ENCODE measurements at places on chromosomes 5 and 9.

GRCh38 chr9:130192382-130192999 lies 20.3 kb downstream of the NCS1 start:
- DNase-seq, result no peak

- DNase-seq, result no peak
Measured at GRCh38 chr5:56359809-56360685, 126.9 kb upstream of the ANKRD55 start.

- DNase-seq, result no peak
Measured at GRCh38 chr9:129033216-129033615, 3.2 kb upstream of the MIGA2 start.

DNA sequence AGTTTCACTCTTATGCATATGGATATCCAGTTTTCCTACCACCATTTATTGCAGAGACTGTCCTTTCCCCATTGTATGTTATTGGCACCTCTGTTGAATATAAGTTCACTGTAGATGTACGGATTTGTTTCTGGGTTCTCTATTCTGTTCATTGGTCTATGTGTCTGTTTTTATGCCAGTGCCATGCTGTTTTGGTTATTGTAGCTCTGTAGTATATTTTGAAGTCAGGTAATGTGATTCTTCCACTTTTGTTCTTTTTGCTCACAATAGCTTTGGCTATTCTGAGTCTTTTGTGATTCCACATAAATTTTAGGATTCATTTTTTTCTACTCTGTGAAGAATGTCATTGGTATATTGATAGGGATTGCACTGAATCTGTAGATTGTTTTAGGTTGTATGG lies 26.1 kb upstream of the CCNB1 start:
- DNase-seq, result no peak

DNA sequence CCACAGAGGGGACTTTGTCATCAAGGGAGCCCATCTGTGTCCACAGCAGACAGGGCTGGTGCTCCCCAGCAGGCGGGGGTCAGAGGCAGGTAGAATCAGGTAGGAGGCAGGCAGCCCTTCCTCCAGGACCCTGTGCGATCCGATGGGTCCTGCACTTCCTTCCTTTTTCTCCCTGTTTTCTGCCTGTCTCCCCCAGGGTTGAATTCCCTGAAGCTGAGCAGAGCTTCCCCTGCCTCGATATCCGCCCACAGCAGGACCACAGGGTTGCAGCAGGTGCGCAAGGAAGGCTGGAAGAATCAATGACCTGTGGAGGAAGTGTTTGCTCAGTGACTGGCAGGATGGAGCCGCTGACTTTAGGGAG lies 69.2 kb downstream of the MRPL36 start:
- no peak for DNase-seq

GRCh38 chr5:129958581-129958980 lies 54.3 kb downstream of the CHSY3 start:
- DNase-seq, result no peak

GRCh38 chr5:153746440-153746839 lies 256.0 kb downstream of the GRIA1 start:
- DNase-seq, result no peak

GRCh38 chr5:17105744-17106418 lies 111.5 kb upstream of the BASP1 start:
- DNase-seq, result no peak

- no peak for DNase-seq
Measured at GRCh38 chr9:122128007-122128968, 31.3 kb downstream of the NDUFA8 start.

- peak; percentile 68 for DNase-seq
Measured at GRCh38 chr5:140145818-140146522, 20.2 kb downstream of the IGIP start.

- DNase-seq, result peak; percentile 92
Measured at GRCh38 chr5:39080597-39081204, 6.5 kb upstream of the RICTOR start.

DNA sequence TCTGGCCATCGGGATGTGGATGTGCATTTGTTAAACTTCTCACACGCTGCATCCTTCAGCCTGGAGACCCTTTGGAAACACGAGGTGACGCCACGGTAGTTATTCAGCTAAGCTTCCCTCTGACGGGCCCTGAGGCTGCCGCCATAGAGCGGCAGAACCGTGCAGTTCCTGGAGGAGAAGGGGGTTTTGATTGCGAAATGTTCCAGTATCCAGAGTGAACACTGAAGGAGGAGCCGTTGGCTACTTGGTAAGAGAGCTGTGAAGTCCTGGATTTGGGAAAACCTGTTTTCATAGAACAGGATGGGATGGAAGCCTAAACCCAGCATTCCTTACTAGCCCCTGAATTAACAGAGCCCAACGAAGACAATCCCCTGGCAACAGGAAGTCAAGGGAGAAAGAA lies 23.0 kb upstream of the EXOC3 start:
- DNase-seq, result no peak

- DNase-seq, result peak; percentile 31
Measured at GRCh38 chr9:3467593-3468219, 58.1 kb downstream of the RFX3 start.

- no peak for DNase-seq
Measured at GRCh38 chr5:40464511-40464910, 215.2 kb upstream of the PTGER4 start.

- no peak for DNase-seq
Measured at GRCh38 chr9:26357803-26358344, 534.7 kb downstream of the CAAP1 start.

GRCh38 chr9:133273819-133274218 lies 1.2 kb downstream of the ABO start:
- no peak for DNase-seq

DNA sequence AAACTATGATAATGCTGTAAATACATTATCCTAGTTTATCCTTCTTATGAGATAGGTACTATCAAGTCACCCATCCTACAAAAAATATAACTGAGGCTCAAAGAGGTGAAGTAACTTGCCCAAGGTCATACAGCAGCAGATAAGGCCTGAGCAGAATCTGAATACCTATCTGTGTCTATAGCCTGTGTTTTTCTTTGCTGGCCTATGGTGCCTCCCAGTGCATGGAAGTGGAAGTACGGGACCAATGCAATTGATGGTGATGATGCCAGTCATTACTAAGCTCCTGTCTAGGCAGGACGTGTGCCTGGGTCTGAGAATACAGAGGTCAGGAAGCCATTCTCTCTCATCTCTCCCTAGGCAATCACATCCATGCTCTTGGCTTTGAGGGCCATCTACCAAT lies 67.8 kb downstream of the FAT2 start:
- DNase-seq, result peak; percentile 63

GRCh38 chr5:7271435-7272084 lies 124.4 kb upstream of the ADCY2 start:
- DNase-seq, result no peak

DNA sequence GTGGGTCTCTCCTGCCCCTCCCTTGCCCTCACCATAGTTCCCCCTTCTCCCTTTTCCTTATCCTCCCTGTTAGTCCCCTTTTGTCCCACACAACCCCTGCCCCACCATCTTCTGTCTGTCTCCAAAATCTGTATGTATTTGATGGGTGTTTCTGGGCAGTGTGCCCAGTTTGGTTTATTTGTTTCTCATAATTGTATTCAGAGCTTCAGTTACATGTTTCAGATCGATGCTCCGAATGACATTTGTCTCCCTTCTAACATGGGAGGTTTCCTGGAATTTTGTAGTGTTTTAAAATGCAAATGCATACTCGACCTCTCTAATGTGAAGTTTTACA lies 22.2 kb downstream of the FBXL7 start:
- no peak for DNase-seq

DNA sequence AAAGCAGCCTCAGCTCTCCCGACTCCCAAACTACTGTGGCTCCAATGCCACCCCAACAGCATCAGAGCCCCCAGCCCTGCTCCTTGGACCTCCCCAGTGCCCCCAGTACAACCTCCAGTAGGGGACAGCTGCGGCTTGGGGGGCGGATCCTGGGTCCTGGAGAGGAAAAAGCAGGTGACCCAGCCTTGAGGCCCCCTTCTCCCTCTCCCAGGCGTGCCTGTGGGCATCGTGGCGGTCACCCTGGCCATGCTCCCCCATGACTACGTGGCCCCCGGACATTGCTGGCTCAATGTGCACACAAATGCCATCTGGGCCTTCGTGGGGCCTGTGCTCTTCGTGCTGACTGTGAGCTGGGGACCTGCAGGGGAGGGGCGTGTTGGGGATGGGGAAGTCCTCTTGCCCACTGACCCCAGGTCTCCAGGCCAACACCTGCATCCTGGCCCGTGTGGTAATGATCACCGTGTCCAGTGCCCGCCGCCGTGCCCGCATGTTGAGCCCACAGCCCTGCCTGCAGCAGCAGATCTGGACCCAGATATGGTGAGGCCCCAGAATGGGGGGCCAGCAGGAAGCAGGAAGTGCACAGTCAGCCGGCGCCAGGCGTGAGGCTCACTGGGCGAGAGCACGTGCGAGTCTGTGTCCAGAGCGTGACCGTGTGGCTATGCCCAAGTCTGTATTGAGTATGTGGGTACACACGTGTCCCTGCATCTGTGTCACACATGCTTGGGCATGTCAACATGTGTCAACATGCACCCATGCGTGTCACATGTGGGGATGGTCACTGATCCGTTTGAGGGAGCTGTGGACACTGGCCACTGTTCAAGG lies 19.0 kb downstream of the ADGRD2 start:
- DNase-seq, result no peak

Data from A549 (cell line).